GM12878 (cell line): ENCODE measurements at places on chromosomes 3 and 15. TPM values are rescaled to one million over a fixed set of nuclear protein-coding genes. Genes with fewer than 3 reads are reported as not detected.

SLC15A2 gene
- 2.0 and 5.7 TPM in 2 replicates for total RNA-seq

OCA2 gene
- total RNA-seq: not detected in 2 replicates

NKTR gene
- 45.0 and 51.1 TPM in 2 replicates for total RNA-seq

TRAT1 gene
- 0.18 and 0.56 TPM in 2 replicates for total RNA-seq

FRMD5 gene
- total RNA-seq: 0.64 and 0.77 TPM in 2 replicates

DPH3 gene
- total RNA-seq: 15.4 and 20.6 TPM in 2 replicates

TRPC1 gene
- 0.26 and 0.35 TPM in 2 replicates for total RNA-seq

DCBLD2 gene
- 5.1 and 5.8 TPM in 2 replicates for total RNA-seq

CD96 gene
- 0.45 and 0.97 TPM in 2 replicates for total RNA-seq

MESP2 gene
- not detected in 2 replicates for total RNA-seq

TTC21A gene
- 2.6 and 2.7 TPM in 2 replicates for total RNA-seq

IQCB1 gene
- 38.5 and 41.7 TPM in 2 replicates for total RNA-seq

MESP1 gene
- total RNA-seq: 0.27 and 1.1 TPM in 2 replicates

ZNF710 gene
- total RNA-seq: 31.5 and 43.5 TPM in 2 replicates

CD276 gene
- 2.5 and 3.0 TPM in 2 replicates for total RNA-seq
